ENCODE measurements at places on chromosomes 16 and 17.
A peak's percentile ranks its signal among the peaks of the same experiment; 100 is the strongest.

- peak; percentile 40 for DNase-seq
Observed at GRCh38 chr17:1561420-1562175, 994 bp downstream of the PITPNA start.

- no peak for DNase-seq
Observed at GRCh38 chr16:4026854-4027253, 89.4 kb downstream of the ADCY9 start.

DNA sequence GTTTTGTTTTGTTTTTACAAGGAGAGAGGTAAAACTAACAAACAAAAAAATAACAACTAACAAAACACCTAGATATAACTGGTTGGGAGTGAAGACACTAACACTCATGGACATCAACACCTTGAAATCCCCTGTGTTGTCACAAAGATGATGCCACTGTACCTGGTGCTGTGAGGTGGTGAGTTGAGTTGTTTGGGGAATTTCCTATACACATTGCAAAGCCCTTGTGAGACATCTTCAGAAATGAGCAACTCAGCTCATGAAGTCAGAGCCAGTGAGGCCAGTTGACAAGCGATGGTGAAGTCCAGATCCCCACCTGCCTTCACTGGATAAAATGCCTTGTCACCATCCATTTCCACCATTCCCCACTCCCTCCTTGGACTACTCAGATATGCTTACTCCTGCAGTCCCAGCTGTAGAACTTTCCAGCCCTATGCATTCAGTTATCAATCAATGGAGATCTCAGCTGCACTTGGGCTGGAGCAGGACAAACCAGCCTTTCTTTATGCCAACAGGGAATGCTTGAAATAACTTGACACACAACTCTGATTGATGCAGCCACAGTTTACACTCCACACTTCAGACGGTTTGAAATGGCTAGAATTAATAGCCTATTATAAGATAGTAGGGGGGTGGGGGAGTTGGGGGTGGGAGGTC is 22.2 kb downstream of the ANKFN1 start:
- DNase-seq: no peak

DNA sequence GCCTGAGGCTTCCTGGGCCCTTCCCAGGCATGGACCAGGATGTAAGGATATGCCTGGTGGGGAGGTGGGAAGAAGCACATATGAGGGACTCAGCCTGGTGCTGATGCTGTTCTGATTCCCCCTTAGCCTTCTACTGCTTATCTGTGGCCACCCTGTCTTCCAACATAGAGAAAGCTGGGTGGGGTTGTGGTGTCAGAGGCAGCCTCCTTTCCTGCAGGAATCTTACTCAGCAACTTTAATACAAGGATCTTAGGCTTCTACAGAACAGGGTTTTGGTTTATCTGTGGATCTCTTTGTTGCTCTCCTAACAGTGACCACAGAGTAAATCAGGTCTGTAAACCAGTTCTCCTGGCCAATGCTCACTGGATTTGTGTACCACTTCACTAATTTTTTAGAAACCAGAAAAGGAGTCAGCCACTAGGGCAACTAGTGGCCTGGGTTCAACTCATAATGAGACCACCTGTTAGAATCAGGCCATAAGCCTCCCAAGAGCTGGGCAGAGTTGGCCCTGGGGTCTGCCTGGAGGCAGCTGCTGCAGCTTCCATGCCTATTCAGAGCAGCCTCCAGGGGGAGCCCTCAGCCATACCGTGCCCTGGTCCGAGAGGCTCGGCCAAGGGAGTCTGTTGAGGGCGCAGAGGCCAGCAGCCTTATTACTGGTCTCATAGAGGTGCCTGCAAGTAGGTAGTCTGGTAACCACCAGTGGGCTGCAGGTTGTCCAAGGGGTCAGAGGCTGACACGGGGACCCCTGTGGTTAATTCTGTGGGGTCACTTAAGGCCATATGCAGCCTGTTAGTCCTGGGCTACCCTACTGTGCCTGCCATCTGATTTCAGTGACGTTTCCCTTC is 7.1 kb downstream of the HAS3 start:
- DNase-seq: peak; percentile 73
